ENCODE measurements at places on chromosomes 16 and 17.

DNA sequence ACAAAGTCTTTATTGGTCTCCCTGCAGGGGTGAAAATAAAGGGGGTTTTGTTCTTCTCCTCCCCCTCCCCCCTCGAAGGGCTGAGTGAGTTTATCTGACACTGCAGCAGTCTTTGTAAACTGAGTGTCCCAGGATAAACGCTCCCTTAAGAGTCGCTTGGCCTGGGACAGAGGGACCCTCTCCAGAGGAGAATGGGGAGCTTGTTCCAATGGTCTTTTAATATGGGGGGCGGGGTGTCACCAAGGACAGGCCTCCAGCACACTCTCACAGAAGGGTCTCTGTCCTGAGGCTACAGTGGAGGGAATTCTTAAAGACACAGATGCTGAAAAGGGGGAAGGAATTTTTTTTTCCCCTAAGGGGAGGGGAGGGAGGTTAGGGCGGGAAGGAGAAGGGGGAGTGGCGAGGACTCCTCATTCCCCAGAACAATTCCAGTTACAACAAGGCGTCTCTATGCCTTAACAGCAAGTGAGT, 455.5 kb downstream of the SOX9 start:
- DNase-seq, result no peak

- no peak for DNase-seq
Measured at GRCh38 chr17:74260525-74260850, 13.5 kb upstream of the DNAI2 start.

DNA sequence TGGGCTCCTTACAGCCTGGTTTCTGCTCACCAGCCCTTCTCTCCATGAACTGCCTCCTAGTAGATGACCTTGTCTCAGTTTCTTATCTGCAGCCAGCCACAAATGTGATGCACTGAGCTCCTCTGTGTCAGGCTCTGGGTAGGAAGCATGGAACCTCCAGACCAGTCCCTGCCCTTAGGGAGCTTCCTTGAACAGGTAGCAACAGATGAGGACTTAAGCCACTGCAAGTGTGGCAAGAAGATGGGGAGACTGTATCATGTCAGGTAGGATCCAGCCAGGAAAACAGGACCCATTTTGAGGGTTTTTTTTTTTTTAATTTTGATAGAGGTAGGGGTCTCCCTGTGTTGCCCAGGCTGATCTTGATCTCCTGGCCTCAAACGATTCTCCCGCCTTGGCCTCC, 5.3 kb upstream of the MAP3K14 start:
- DNase-seq, result no peak

DNA sequence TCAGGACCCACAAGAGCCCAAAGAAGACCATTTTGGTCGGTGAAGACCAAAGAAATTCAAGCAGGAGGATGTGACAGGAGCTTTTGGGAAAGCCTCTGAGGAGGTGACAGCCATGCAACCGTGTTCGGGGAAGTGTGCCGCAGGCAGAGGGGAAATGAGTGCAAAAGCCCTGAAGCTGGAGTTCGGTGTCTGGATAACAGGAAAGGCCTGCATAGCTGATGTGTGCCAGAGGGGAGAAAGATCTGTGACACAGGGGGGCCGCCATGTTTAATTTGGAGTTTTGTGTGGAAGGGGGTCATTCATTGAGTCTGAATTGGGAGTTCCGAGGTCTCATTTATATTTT, 870 bp upstream of the ZC3H7A start:
- DNase-seq, result no peak

DNA sequence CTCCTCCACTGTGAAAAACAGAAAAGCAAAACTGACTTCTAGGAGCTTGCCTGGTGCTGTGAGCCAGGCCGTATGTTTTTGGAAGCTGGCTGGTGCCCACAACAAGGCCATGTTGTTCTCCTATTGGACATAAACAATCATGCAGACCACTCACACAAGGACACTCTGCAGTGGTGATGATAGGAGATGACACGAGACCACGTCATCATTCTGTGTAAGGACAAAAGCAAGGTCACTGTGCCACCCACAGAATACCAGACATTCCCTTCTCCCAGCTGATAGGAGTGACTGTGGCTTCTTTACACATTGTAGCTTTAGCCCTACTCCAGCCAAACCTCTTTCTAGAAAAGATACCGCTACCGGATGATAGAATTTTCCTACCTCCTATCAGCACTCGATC, 47.7 kb upstream of the LCMT1 start:
- no peak for DNase-seq

- DNase-seq, result no peak
Measured at GRCh38 chr17:49375544-49375943, 13.5 kb upstream of the ZNF652 start.

- DNase-seq, result no peak
Measured at GRCh38 chr17:15261258-15261801, 3.8 kb downstream of the PMP22 start.

- DNase-seq, result no peak
Measured at GRCh38 chr16:57489229-57489628, 2.9 kb upstream of the DOK4 start.

DNA sequence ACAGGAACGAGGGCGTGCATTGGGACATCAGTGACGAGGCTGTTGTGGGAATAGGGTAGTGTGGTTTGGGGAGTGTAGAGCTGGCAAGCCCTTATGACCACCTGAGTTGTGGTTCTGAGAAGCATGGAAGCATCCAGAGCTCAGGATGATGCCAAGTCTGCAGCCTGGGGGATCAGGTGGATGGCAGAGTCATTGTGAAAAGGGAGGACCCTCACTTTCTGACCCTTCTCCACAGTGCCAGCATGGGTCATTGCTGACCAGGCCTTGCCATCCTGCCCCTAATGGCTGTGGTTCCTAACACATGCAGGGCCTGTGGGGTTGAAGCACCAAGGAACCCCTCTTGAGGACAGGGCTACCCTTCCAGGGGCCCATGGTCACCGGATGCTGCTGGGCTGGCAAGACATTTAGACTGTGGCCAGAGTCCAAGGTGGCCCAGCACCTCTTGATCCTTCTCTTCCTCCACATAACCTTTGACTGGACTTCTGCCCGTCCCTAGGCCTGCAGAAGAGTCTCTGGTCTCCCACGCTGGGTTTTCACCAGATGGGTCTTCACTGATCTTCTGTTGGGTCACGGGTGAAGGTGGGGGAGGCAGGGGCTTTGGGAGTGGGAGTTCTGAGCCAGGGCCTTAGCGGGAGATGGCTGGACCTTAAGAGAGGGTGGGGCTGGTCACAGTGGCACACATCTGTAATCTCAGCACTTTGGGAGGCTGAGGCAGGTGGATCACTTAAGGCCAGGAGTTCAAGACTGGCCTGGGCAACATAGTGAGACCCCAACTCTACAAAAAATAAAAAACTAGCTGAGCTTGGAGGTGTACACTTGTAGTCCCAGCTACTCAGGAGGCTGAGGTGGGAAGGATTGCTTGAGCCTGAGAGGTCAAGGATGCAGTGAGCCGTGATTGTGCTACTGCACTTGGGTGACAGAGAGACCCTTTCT, 2.0 kb upstream of the PLA2G15 start:
- no peak for DNase-seq
